Thyroid gland (tissue), 4 donors: ENCODE measurements at places on chromosomes 5 and 9. TPM values are rescaled to one million over a fixed set of nuclear protein-coding genes. Genes with fewer than 3 reads are reported as not detected.

Gene DNAI1
- 0.81 TPM for total RNA-seq

Gene DRD1
- total RNA-seq, result not detected

Gene C5orf47
- not detected for total RNA-seq

Gene RLN1
- total RNA-seq, result 1.3 TPM

Gene OLFM1
- 18.8 TPM for total RNA-seq

Gene SLC36A2
- not detected for total RNA-seq

Gene C5orf63
- 4.3 TPM for total RNA-seq

Gene STARD4
- total RNA-seq, result 21.7 TPM

Gene SH3PXD2B
- 22.0 TPM for total RNA-seq

Gene C9orf43
- 0.67 TPM for total RNA-seq

Gene FREM1
- 1.2 TPM for total RNA-seq

Gene COL23A1
- total RNA-seq, result 107 TPM

Gene CSF2
- total RNA-seq, result not detected

Gene AIF1L
- total RNA-seq, result 43.0 TPM

Gene FAM193B
- 42.4 TPM for total RNA-seq

Gene ANP32B
- total RNA-seq, result 32.1 TPM

Gene FAM221B
- total RNA-seq, result not detected

Gene FBP1
- total RNA-seq, result 31.8 TPM

DNA sequence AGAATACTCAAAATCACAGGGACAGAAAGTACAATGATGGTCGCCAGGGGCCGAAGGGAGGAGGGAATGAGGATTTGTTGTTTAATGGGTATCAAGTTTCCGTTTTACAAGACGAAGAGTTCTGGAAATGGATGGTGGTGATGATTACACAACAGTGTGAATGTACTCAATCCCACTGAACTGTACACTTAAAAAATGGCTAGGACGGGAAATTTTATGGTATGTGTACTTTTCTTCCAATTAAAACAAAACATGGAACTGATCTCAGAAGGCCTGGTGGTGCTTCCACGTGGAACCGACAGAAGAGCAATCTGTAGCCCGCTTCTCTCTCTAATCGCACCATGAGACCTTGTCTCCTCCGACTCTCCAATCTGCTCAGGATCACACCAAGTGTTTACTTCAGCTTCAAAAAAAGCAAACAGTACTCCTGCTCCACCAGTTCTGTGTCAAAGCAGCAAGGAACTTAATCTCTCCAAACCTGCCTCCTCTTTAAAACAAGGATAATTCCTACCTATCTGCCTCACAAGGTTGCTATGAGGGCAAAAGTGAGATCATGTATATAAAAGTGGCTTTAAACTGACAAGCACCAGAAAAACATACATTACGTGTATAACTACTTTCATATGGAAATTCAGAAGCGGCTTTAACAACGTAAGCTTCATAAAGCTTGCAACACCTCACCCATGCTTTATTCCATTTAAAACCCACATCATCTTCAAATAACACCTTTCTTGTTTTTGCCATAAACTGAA, 2.1 kb downstream of the ECPAS start:
- no peak for DNase-seq

DNA sequence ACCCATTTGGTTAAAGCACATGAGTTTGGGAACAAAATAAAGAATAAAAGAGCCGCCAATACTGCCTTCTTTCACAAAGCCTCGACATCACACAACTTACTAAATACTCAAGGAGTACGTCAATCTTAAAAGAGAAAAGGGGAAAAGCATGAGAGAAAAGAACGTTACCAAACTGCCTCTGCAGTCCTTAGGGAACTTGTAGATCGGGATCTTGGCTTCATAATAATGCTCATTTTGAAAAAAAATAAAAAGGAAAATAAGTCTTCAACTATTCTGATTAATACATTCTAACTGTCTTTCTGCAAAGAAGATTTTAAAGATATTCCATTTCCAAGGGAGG, 618.4 kb downstream of the PDE4D start:
- no peak for DNase-seq

DNA sequence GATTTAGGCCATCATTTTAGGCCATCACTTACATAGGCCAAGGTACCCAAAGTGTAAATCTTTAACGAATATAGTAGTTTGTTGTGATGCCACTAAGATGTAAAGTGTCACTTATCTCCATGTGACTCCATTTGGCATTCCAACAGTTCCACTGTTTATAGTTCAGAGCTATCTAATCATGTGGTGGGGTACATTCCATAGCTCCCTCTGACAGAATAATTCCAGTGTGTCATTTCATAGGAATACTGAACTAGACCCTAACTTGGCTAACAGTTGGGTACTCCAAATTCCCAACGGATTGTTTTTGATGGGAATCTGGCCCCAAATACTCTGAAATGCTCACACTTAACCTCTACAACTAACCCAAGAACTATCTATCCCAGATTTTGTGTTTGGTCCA, 76.7 kb upstream of the FST start:
- no peak for DNase-seq

GRCh38 chr9:74499111-74499601, 2.0 kb downstream of the RORB start:
- no peak for DNase-seq

GRCh38 chr5:172659909-172660628, 19.0 kb downstream of the NEURL1B start:
- DNase-seq, result peak; percentile 40

GRCh38 chr5:177130211-177131018, 3.2 kb upstream of the NSD1 start:
- no peak for DNase-seq

DNA sequence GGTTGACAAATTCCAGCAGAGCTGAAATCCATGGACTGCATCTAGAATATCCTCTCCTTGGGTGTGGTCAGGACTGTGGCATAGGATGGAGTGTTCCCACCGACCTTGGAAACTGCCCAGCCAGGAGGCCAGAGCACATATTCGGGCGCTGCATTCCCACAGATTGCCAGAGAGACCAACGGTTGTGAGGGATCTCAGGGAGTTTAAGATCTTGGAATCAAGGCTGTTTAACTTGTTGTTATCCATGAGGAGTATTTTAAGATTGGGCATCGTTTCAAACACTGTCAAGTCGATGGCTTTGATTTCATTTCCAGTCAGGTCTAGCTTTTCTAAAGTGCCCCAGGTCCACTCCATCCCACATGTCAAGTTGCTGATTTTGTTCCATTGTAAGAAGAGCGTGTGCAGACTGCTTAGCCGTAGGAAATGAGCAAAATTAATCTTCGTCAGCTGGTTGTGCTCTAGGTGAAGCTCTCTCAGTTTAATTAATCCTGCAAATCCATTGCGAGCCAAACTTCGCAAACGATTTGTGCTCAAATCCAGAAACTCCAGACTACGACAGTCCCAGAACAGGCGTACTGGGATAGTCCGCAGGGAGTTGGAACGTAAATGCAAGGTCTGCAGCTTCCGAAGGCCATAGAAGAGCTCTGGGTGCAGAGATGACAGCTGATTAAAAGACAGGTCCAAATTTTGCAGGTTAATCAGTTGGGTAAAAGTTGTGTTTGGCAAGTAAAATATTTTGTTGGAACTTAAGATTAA, 1.5 kb downstream of the LRRTM2 start:
- no peak for DNase-seq

DNA sequence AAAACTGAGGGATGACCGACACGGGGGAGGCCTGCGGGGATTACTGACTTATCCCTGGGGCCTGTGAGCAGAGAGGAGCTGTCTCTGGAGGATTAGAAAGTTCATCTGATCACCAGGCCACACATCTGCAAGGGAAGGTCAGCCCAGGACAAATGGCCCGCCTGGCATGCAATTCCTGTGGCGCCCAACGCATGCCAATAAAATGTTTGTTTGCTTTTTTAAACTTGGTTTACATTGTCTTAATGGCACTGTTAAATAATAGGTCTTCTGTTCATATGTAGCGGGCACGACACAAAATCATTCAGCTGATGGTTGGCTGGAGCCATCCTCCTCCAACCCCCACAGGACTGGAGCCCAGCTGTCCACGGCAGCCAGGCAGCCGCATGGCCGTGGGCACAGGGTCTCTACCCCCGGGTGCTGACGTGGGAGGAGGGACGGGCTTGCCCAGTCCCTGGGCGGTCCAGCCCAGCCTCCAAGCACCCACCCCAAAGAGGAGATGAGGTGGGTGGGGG, 41.0 kb upstream of the SLC12A7 start:
- DNase-seq, result no peak

- DNase-seq, result no peak
These were observed 2144.3 kb upstream of the C9orf72 start for GRCh38 chr9:29717631-29718030.

GRCh38 chr9:18074041-18074440, 399.9 kb upstream of the ADAMTSL1 start:
- DNase-seq, result no peak

GRCh38 chr9:10252174-10252573, 360.6 kb downstream of the PTPRD start:
- DNase-seq, result no peak

DNA sequence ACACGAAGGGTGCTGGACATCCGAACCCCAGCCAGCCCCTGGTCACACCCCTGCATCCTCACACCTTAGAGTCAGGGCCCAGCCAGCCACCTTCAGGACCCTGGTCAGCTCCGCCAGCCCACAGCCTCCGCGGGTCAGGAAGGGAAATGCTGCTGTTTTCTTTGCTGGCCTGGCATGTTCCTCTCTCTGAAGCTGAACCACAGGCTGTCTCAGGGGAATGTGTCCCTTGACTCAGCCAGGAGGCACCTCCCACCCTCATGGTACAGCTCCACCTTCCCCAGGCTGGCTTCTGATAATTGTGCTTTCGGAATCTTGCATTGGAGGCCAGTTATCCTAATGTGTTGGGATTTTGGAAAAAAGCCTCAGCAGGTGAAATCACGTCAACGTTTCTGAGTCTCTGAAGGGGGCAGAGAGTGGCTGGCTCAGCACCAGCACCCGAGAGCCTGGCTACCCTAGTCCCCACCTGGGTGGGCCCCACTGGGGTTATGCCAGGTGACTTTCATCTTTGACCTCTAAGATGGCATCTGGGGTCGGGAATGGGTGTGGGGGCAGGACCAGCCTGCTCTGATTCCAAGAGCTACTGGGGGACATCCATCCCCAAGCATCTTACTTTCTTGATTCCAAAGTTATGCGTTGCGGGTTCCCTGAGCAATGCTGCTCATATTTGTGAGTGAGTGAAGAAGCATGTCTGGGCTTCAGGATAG, 9.8 kb upstream of the OLFM1 start:
- DNase-seq, result no peak

DNA sequence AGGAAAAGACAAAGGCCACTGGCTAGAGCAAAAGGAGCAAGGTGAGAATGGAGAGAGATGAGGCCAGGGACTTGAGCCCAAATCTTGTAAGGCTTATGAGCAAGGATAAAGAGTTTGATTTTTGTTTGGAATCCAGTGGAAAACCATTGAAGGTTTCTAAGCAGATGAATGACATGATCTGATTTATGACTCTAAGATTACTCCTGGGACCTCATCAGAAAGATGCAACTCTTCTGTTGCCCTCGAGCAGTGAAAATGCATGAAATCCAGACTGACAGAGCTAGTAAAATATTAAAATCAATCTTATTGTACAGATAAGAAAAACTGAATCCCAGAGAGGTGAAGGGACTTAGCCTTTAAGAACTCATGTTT, 677 bp downstream of the MFAP3 start:
- no peak for DNase-seq

DNA sequence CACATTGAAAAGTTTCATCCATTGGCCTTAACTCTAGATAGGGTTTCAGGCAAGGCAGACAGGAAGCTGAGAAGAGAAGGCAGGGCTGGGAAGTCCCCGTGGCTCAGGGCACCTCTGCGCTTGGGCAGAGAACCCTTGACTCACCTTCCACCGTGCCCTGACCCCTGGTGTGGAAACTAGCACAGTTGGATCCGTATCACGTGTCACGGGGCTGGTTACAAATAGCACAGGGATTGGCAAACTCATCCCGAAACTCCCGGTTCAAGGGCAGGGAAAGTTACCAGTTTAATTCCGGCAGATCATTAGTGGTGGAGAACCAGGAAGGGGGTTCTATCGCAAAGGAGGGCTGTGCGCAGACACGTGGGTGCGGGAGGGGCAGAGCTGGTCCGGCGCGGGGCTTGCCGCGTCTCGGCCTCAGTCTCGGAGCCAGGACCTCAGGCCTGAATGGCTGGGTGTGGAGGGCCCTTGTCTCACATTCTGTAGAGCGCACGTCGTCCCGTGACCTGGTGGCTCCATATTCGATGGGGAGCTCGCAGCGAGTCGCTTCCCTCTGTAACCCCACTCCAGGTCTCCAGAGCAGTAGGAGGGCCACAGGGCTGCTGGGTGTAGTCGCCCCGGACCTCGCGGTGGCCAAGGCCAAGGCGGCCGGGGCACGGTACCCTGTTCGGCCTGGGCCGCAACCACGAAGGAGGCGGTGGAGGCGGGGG, 771 bp upstream of the TMEM171 start:
- peak; percentile 97 for DNase-seq

GRCh38 chr5:128111818-128112448, 28.4 kb downstream of the SLC12A2 start:
- DNase-seq, result no peak

- DNase-seq, result no peak
These were observed 9.5 kb upstream of the NANS start for GRCh38 chr9:98047002-98047401.

DNA sequence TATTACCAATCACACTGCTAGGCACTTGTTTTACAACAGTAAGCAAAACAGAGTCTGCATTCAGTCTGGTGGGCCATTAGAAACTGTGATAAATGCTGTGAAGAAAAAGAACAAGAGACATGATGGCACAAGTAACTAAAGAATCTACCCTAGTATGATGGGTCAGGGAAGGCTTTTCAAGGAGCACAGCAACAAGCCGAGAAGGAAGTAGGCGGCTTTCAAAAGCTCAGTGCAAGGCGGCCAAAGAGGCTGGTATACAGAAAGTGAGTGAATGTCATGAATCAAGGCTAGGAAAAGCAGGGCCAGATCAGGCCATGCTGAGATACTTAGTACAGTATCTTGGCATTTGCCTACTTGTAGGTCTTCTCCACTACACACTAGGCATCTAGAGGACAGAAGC, 76.4 kb downstream of the ECPAS start:
- DNase-seq, result no peak

DNA sequence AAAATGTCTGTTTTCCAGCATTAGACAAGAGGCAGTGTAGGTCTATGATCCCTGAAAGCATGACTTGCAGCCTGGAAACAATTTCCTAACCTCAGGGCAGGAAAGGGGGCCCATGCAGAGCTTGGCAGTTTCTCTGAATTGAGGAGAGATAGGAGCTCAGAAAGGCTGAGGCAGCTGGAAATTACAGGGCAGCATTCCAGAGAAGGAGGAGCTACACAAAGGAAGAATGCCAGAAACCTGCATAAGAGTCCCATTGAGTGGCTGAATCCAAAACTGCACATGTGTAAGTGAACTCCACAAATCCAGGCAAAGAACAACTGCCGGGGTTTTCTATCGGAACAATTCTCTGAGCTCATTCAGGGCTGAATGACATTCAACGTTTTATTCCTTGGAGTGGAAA, 346.8 kb downstream of the PIK3R1 start:
- peak; percentile 77 for DNase-seq

- no peak for DNase-seq
These were observed 85.0 kb upstream of the TAF11L2 start for GRCh38 chr5:17412760-17413671.

GRCh38 chr5:9233712-9234111, 312.2 kb downstream of the SEMA5A start:
- no peak for DNase-seq
